ENCODE measurements at places on chromosomes 4 and X.
A peak's percentile ranks its signal among the peaks of the same experiment; 100 is the strongest.

- DNase-seq = no peak
Observed at GRCh38 chrX:66126662-66127061, 37.4 kb upstream of the HEPH start.

DNA sequence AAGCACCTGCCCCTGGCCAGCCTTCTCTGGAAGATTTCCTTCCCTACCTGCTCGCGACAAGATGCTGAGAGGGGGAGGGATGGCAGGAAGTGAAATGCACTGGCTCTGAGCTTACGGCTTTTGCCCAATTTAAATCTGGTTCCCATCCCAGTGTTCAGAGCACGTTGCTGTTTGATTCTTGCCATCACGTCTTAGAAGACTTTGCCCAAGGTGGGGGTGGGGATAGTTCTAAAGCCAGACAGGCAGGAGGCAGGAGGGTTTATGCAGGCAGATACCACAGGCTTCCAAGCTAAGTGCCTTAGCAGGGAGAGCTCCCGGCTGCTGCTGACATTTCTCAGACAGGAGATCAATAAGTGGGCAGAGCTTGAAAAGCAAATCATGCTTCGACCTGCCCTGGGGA, 393.9 kb downstream of the MID1IP1 start:
- peak; percentile 5 for DNase-seq

- no peak for DNase-seq
Observed at GRCh38 chr4:153234885-153235284, 30.6 kb downstream of the TRIM2 start.

DNA sequence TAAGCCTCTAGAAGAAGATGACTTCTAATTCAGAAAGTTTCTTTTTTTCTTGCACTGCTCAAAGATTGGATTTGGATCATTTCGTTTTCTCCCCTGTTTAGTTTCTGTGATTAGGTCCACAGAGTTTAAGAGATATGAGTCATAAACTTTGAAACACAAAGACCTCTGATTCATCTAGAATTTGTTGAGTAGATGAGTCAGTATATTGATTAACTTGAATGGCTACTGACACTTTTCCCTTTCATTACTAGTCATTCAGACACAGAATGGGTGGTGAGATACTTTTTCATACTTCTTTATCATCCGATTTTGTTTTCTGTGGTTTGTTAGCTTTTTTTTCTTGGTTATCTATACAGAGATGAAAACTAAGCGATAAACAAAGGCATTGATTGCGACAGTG, 34.1 kb upstream of the AFF2 start:
- DNase-seq = no peak

DNA sequence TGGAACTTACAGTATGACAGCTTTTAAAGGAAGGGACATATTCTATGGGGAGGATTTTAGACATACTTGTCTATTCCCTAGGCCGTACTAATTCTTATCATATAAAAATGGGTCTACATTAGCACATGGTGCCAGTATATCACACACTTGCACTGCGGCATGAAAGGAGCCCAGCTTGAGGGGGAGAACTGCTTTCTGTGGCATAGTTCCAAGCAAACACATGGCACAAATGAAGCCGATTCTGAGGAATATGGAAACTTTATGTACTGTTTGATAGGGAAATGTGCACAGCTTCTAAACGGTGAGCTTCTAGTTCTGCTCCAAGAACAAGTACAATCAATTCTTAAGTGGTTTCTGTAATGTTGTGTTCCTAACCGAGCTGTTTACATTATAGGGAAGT, 675.6 kb upstream of the FTHL17 start:
- DNase-seq = no peak

- no peak for DNase-seq
Observed at GRCh38 chr4:11436673-11437072, 8.0 kb upstream of the HS3ST1 start.

GRCh38 chr4:159758061-159758460, 655.2 kb downstream of the RAPGEF2 start:
- DNase-seq = no peak

GRCh38 chr4:186584912-186585311, 29.5 kb upstream of the MTNR1A start:
- no peak for DNase-seq

DNA sequence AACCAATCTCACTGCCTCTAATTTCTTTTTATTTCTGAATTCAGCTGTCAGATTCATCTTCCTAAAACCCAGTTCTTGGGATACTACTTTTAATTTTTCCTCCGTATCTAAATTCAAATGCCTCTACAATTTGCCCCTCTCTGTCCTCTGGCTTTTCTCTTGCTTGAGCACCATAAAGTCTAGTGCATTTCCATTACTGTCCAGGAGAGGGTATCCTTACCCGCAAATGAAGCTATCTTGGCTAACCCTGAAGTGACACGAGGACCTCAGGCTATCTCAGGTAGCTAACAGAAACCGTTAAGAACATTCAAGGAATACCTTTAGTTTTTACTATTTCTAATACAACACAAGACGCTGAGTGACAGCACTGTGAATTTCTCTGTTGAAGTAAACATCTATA, 49.4 kb upstream of the PRR32 start:
- peak; percentile 0 for DNase-seq

GRCh38 chr4:138898282-138898681, 117.3 kb upstream of the NOCT start:
- peak; percentile 30 for DNase-seq

DNA sequence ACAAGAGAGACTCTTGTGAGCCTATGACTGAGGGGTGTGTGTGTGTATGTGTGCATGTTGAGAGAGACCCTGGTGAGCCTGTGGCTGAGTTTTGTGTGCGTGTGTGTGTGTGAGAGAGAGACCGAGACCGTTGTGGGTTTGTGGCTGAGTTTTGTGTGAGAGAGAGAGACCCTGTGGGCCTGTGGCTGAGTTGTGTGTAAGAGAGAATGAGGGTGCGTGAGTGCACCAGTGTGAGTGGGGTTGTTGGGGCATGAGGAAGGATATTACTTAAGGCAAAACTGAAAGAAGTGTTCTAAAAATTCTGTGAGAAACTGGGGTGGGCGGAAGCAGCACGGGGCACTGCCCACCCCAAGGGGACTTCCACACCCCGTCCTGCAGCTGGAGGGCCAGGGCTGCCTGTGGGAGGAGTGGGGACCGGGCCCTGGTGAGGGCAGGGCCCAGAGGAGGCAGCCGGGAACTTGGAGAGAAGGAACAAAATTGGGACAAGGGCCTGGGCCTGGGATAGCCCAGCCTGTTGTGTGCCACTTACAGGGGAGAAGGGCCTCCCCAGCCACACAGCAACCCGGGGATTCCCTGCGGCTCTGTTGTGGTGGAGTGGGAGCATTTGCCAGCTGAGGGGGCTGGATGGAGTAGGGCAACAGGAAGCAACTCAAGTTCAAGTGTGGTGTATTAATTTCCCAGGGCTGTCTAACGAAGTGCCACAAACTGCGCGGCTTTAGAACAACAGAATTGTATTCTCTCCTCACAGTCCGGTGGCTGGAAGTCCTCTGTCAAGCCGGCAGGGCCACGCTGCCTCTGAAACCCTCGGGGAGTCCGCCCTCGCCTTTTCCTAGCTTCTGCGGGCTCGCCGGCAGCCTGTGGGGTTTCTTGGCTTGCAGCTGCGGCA, 22.1 kb downstream of the TMEM131L start:
- DNase-seq = no peak

GRCh38 chr4:110630688-110631402, 8.0 kb upstream of the PITX2 start:
- no peak for DNase-seq

- no peak for DNase-seq
Observed at GRCh38 chr4:187433141-187433540, 562.4 kb upstream of the ZFP42 start.

- DNase-seq = peak; percentile 18
Observed at GRCh38 chr4:105060628-105061027, 86.0 kb upstream of the TET2 start.

- no peak for DNase-seq
Observed at GRCh38 chrX:31656013-31656412, 584.2 kb upstream of the FTHL17 start.

DNA sequence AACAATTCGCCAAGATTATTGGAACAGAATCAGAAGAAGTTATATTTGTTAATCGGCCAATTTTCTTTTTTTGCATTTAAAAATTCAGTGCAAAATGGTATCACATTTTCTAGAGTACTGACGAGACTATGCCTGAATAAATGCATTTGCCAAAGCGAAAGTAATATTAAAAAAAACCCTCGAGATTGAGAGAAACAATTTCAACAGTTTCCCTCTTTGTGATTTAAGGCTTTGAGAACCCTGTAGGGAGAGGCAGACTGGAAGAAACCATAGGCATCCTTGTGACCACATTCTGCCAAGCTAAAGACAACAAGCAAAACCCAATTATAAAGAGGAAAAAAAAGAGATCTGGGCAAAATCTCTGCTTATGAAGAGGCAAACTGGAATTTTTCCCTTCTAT, 218.1 kb upstream of the GK2 start:
- no peak for DNase-seq

GRCh38 chr4:168832763-168833575, 177.1 kb downstream of the CBR4 start:
- DNase-seq = no peak

DNA sequence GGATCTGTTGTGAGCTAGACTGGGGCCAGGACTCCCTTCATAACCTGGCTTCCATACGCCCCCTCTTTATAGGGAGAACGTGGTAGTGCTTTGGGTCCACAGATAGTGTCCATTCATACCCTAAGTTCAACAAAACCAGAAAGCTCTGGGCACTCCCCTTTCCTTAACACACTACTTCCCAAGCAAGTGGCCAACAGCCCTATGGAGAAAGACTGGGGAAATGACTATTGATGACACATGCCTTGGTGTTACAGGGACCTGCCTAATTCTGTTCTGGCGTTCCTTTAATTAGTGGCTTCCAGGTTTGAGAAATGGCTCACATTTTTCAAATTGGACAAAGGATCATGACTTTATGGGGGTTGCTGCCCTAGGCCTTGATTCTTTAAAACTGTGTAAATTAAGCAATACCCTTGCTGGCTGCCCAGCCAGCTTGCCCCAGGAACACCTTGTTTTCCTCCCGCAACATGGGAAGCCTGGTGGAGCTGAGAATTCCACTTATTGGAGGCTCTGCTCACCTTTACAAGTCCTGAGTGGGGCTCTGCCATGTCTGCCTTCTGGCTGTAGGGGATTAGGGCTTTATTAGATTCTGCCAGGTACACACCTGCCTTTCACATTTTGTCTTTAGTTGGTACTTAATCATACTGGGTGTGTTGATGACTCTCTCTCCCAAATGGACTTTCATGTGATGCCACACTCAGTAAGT, 61.1 kb downstream of the RGS12 start:
- DNase-seq = no peak

GRCh38 chrX:133610056-133610455, 194.8 kb upstream of the GPC4 start:
- no peak for DNase-seq

GRCh38 chr4:77123411-77123810, 33.6 kb upstream of the CCNG2 start:
- no peak for DNase-seq

GRCh38 chr4:183013730-183014002, 85.4 kb upstream of the WWC2 start:
- no peak for DNase-seq

DNA sequence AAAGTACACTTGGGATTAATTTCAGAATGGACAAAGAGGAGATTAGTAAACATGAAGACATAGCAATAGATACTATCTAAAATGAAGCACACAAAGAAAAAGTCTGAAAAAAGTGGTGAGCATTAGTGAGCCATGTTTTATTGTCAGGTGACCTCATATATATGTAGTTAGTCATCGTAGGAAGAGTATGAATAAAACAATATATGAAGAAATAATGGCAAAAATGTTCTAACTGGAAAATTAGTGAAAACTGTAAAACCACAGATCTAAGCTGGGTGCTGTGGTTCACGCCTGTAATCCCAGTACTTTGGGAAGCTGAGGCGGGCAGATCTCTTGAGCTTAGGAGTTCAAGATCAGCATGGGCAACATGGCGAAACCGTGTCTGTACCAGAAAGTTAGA, 67.9 kb downstream of the RBPJ start:
- no peak for DNase-seq

Measured in putamen (tissue), 1 donor.